ENCODE measurements at places on chromosomes 3 and 15.

GRCh38 chr3:52535411-52536111 lies 844 bp upstream of the UQCC5 start:
- no peak for DNase-seq

GRCh38 chr15:89898614-89899294 lies 5.0 kb upstream of the AP3S2 start:
- DNase-seq, result peak; percentile 32

GRCh38 chr15:76339305-76340197 lies 3.0 kb downstream of the ISL2 start:
- DNase-seq, result no peak

- DNase-seq, result no peak
Observed at GRCh38 chr3:127351775-127352350, 64.0 kb upstream of the PRR20G start.

DNA sequence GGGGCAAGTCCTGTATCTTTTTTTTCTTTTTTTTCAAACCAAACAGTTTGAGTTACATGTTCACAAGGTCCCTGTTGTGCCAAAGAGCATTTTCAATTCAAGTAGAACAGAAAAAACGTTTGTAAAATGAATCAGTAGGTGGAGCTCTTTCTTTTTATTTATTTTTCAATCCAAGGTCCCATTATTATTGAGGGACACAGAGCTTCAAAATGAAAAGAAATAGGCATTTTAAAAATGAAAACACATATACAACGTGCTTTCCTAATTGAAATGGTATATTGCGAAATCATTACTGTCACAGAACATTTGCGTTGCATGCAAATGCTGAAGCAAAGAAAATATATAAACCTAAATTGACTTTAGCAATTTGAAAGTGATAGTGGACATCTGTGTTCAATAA lies 711.0 kb downstream of the MECOM start:
- no peak for DNase-seq

DNA sequence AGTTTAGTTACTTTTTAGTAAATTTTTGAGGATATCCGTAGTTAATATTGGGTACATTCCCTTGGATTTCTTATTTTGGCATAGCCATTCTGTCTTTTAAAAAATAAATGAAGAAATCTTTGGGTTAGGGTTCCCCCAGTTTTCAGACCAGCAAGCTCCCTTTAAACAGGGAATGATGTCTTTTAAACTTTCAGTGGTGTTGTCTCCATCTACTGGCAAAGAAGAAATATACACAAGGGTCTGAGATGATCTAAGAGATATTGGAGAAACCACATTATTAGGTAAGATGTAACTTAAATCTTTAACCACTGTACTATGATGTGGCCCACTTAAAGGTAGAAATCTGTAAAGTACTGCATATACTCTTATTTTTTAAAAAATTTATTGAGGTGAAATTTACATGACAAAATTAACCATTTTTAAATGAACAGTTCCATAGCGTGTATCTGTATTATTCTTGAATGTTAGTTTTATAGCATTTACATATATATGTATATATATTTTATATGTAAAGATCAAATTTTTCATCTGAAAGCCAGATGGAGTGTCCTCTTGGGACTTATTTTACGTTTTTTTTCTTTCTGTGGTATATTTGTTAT lies 35.1 kb upstream of the EIF3J start:
- no peak for DNase-seq

DNA sequence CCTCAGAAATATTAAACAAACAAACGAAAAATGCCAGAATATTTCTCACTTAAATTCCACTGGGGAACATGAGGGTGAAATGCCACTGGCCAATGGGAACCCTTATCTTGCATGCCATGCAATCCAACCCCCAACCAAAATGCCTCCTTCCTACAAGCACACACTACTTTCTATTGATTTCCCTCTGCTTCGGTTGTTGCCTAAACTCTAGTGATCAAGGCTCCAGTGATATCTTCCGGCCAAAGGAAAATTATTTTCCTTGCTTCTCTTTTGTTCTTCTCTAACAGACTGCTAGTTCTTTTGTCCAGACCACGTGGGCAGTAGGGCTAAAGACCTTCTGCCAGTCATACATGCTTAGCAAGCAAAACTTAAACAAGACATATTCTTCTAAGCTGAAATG lies 115.7 kb downstream of the TMCC1 start:
- DNase-seq, result no peak

DNA sequence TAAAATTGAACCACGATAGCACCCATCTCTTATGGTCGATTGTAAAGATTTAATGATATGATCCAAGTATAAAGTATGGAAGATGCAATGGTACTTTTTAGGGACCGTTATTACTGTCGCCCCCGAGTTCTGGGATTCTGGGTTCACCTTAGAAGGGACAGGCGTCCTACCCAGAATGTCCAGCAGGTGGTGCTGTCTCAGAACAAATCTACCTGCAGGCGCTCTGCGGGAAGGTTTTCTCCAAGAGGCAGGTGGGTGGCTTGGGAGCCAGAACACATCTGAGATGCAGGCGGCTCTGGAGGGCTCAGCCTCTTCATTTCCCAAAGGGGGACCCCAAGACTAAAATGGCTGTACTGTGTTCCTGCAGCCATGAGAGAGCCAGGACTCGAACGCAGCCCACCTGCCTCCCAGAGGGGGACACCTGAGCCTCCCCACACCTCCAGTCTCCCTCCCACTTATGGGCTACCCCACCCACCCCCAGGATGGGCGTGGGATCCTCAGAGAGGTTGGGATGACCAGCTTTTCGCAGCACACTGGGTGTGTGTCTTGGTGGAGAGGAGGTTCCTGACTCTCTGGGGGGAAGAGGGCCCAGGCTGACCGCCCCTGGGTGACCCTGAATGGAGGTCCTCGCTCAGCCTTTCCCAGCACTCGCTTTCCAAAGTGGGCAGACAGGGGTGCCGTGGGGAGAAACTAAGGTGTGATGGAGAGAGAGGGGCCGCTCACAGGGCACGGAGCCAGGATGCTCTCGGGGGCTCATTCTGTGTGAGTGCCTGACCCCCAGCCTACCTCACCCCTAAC lies 28.1 kb upstream of the CORO2B start:
- DNase-seq, result peak; percentile 57

- no peak for DNase-seq
Observed at GRCh38 chr3:7684182-7684715, 817.4 kb upstream of the LMCD1 start.

GRCh38 chr15:66872405-66872804 lies 170.4 kb downstream of the SMAD6 start:
- no peak for DNase-seq

DNA sequence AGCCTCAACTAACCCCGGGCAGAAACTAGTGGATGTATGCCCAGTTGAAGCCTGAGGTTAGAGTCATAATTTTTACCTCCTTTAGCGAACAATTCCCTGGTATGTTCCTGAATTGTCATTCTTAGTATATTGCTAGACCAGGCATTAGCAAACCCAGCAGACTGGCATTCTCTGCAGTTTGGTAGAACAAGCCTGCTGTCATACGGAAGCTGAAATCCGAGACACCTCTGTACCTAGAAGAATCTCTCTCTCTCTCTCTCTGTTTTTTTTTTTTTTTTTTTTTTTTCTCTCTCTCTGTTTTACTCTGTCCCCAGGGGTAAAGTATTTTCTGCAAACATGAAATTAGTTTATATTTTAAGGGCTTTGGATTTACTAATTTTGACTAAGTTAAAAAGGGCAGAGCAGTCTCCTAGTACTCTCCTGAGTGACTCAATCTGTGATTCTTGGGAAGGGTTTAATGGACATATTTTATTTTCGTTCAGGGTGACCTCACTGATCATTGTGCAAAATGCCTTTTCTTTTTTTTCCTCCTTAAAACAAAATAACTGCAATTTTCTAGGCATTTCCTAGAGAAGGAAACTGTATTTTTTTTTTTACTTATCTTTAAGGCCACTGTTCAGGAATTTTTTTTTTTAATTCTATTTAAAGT lies 133.6 kb upstream of the ICE2 start:
- no peak for DNase-seq

GRCh38 chr3:153927107-153927506 lies 194.1 kb upstream of the ARHGEF26 start:
- DNase-seq, result no peak

- DNase-seq, result no peak
Observed at GRCh38 chr3:18234717-18235335, 190.3 kb downstream of the SATB1 start.

- no peak for DNase-seq
Observed at GRCh38 chr3:129686941-129687340, 80.5 kb upstream of the PLXND1 start.

GRCh38 chr15:42010434-42010833 lies 10.4 kb downstream of the PLA2G4E start:
- no peak for DNase-seq

GRCh38 chr3:48783304-48783703 lies 64.4 kb downstream of the PRKAR2A start:
- no peak for DNase-seq

DNA sequence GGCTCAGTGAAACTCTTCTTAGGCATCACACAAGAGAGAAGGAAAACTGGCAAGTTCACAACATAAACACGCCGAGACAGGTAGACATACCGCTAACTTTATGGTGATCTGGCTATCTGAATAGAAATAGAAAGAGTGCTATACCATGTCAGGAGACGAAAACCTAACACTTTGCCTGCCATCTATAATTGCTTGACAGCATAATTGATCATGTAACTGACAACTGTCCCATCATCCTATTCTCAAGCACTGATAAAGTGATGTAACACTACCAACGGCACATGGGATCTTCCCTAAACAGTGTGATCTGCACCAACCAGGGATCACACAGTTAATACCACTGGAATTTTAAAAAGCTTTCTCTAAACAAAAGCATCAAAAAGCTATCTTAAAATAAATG lies 270.9 kb upstream of the NSMCE3 start:
- DNase-seq, result no peak

- no peak for DNase-seq
Observed at GRCh38 chr3:12467746-12468145, 16.5 kb upstream of the TSEN2 start.

- no peak for DNase-seq
Observed at GRCh38 chr3:122067588-122068240, 12.6 kb downstream of the CD86 start.

DNA sequence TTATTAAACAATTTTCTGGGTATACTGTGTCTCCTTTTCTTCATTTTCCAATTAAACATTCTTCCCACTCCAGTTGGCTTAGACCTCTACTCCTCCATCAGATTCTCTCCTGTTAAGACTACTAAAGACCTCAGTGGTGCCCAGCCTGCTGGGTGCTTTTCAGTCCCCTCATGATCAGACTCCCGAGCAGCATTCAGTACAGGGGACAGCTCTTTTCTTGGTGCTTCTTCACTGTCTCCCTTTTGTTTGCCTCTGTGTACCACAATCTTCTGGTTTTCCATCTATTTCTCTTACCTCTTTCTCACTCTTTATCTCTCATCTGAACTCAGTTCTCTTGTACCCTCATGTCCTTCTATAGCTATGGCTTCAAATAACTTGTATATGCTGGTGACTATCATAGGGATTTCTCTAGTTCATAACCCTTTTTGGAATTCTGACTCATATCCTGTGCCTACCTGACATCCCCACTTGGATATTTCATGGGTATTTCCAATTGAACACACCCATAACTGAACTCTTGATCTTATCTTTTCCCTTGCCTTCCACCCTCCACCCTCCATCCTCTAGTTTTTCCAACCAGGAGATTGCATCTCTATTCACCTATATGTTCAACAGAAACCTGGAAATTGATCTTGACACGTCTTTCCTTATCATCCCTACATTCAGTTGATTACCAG lies 55.6 kb upstream of the ABHD10 start:
- DNase-seq, result no peak

DNA sequence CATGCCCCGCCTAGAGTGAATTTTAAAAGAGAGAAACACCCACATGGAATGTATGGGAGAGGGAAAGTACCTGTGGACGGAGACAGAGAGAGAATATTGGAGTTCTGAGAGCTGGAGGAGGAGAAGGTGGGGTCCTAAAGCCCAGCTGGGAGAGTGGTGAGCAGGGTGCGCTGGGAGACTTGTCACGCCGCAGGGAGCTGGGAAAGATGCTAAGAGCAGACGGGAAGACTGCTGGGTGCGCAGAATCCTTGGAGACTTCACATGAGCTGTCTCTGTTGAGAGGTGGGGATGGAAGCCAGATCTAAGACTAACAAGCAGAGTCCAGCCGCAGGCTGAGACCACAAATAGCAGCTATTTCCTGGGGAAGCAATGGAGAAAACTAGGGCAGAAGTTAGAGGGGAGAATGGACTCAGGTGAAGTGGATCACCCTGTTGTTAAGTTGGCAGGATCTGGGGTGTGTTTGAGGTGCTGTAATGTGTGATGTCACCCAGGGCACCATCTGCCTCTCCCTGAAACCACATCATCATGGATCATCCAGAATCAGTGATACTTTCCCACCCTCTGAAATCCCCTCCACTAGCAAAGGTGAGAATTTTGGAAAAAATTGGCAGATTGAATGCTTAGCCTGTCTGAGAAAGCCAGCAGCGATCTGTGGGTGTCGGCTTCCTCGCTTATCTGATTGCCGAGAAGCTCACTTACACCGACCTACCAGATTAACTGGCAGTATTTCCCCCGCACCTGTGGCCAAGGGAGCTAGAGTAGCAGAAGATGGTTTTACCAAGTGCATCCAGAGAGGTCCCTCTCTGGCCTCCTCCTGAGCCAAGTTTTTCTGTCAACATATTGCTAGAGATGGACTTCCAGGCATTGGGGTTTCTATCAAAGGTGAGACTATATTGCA lies 174.8 kb upstream of the BHLHE40 start:
- DNase-seq, result no peak

GRCh38 chr3:139522421-139522820 lies 17.1 kb downstream of the RBP1 start:
- DNase-seq, result no peak

- peak; percentile 26 for DNase-seq
Observed at GRCh38 chr15:78873793-78874765, 1.4 kb downstream of the MORF4L1 start.

DNA sequence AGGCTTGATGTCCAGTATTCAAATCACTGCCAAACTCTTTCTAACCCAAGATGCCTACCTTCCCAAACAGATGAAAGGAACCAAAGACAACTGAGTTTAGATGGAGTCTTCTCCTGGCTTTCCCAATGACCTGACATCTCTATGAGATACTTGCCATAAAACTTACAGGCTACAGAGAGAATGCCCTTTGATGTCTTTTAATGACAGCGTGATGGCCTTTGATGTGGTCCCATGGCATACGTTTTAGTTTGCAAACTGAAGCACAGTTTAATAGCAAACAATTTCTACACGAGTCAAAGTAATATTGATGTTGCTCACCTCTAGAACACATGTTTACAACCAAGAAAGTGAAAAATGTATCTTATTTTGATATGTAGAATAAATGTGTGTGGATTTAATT lies 73.2 kb downstream of the ZIC4 start:
- no peak for DNase-seq

GRCh38 chr3:121698901-121699300 lies 38.2 kb upstream of the HCLS1 start:
- no peak for DNase-seq
